Activated T-cell treated with anti-CD3 and anti-CD28 coated beads for 4 hours (primary cell): ENCODE measurements at places on chromosomes 11 and 22.

DNA sequence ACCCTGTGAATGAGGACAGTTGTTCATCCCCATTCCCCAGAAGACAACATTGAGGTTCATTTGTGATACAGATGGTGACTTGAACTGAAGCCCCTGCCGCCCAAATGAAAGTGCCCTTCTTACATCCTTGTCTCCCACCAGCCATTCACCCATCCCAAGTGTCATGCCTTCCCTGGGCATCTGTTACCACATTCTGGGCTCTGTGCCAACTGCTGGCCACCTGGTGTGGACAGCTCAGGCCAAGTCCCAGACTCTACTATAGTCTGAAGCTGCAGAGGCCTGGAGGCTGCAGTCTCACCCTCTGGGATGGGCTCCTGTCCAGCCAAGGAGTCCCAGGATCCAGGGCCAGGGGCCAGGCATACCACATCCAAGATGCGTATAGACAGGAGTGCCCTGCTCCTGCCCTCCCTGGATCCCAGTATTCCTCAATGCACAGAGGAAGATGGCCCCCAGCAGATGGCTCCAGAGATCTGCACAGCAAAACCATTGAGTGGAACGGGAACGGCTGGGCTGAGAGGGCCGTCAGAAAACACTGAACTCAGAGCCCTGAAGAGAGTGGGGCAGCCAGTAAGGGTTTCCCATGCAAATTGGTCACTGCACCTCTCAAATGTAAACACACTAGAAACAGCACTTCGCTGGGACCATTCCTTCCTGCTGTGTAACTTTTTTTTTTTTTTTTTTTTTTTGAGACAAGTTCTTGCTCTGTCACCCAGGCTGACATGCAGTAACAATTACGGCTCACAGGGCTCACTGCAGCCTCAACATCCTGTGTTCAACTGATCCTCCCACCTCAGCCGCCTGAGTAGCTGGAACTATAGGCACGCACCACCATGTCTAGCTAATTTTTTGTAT is 22.8 kb downstream of the ARRB1 start:
- DNase-seq: peak; percentile 30

- no peak for DNase-seq
Observed at GRCh38 chr22:25940479-25940878, 198.5 kb downstream of the MYO18B start.

GRCh38 chr11:29312812-29313211 is 704.0 kb downstream of the KCNA4 start:
- DNase-seq: no peak

- DNase-seq: no peak
Observed at GRCh38 chr11:71086687-71087258, 165.6 kb downstream of the SHANK2 start.

- no peak for DNase-seq
Observed at GRCh38 chr11:69791276-69792180, 16.4 kb upstream of the FGF4 start.

GRCh38 chr22:29704528-29705285 is 15.1 kb upstream of the CABP7 start:
- DNase-seq: no peak

DNA sequence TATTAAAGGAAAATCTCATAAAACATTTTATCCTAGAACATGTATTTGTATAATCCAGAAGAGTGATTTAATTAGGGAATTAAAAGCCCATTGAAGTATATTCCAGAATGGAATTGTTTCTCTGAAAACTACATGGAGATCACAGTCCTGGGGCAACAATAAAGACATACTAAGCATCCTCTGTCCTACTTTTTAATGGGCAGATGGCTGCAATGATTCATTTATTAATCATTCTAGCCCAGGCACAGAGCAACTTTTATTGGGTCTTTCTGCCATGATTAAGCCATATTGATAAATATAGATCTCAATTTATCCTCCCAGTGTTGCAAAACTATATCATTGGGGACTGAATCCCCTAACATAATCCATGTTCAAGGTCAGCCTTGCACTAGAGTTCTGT is 22.0 kb downstream of the FAM181B start:
- no peak for DNase-seq

DNA sequence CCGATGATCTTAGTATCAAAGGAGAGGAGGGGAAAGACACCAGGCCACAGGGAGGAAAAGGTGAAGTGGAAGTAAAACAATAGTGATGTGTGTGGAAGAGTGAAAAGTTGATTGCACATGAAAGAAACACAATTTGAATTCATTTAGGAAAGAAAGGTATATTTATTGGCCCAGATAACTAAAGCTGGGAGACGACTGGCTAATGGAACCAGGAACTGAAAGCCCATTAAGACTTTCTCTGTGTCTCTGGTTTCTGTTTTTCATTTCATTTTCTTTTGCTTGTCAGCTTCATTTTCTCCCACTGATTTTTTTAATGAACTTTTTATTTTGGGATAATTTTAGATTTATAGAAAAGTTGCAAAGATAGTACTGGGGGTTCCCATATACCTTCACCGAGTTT is 5.1 kb upstream of the DCHS1 start:
- DNase-seq: no peak

DNA sequence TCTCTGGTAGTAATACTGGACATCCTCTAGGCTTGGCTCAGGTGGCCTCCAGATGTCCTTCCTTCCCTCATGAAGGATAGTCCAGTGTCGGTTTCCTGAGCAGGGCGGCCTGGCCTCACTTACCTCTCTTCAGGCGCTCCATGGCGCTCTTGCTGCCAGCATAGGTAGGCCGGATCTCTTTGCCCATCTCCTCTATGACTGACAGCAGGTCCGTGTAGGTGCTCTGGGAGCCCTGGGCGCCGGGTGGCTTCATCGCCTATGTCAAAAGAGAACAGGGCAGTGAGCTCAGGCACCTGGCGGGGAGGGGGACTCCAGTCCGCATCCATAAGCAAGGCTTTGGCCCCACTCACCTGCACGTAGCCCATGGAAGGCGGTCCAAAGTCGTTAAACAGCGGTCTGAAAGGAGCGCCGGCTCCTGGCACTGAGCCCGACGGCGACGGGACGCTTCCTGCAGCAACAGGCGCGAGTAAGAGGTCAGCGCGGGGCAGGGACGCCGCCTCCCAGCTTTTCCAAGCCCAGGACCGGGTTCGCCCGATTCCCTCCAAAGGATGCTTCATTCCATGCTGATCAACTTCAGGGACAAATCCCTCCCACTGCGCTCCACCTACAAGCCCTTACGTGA is 609 bp downstream of the CDK2AP2 start:
- no peak for DNase-seq

- no peak for DNase-seq
Observed at GRCh38 chr11:120539667-120540369, 28.3 kb downstream of the GRIK4 start.

- no peak for DNase-seq
Observed at GRCh38 chr11:118819334-118820024, 28.5 kb upstream of the DDX6 start.

DNA sequence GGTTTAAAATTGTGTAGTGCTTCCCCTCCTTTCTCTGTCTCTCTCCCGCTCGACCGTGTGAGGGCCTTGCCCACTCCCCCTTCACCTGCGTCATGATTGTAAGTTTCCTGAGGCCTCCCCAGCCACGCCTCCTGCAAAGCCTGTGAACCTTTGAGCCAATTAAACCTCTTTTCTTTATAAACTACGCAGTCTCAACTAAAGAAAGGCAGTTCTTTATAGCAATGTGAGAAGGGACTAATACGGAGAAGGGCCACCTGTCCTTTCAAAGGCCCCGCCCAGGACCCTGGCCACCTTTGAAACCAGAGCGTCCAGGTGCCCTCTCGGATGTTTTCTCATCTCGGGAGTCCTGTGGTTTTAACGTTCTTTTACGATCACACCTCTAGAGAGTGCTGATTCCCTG is 741.5 kb downstream of the BRD1 start:
- no peak for DNase-seq

- no peak for DNase-seq
Observed at GRCh38 chr11:97544431-97544830, 1154.6 kb downstream of the JRKL start.

- no peak for DNase-seq
Observed at GRCh38 chr11:116865696-116866095, 28.3 kb upstream of the APOA1 start.

GRCh38 chr11:7892840-7893254 is 38.2 kb downstream of the OR10A6 start:
- no peak for DNase-seq

GRCh38 chr11:84924154-84924692 is 702.9 kb downstream of the DLG2 start:
- DNase-seq: no peak

GRCh38 chr11:96145163-96145585 is 197.8 kb downstream of the MAML2 start:
- DNase-seq: no peak

DNA sequence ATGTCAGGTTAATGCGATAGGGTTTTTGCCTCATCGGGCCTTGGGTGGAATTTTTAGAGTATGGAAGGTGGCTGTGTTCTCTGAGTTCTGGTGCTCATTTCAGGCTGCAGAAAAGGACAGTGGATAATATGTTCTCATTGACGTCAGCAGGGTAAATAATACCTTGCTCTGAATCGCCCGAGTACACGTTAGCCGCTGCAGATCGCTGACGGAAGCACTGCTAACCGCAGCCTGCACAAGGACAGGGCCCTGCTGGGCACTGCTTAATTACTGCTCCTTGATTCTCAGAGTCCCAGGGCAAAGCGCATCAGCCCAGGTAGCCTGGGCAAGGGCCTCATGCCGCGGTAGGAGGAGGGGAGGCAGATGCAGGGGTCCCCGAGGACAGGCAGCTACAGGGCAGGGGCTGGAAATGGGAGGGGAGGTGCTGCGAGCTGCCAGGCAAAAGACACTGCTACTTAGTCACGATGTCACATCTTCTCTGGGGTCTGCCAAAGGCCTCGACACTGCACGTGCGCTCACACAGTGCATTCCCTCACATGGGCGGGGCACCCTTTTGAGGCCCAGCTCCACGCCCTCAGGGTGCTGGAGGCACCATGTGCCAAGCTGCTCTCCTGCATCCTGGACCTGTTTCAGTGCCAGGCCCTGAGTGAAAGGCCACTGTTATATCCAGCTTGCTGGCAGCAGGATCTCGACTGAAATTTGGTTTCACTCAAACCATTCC is 35.2 kb downstream of the PPP2R1B start:
- DNase-seq: no peak

DNA sequence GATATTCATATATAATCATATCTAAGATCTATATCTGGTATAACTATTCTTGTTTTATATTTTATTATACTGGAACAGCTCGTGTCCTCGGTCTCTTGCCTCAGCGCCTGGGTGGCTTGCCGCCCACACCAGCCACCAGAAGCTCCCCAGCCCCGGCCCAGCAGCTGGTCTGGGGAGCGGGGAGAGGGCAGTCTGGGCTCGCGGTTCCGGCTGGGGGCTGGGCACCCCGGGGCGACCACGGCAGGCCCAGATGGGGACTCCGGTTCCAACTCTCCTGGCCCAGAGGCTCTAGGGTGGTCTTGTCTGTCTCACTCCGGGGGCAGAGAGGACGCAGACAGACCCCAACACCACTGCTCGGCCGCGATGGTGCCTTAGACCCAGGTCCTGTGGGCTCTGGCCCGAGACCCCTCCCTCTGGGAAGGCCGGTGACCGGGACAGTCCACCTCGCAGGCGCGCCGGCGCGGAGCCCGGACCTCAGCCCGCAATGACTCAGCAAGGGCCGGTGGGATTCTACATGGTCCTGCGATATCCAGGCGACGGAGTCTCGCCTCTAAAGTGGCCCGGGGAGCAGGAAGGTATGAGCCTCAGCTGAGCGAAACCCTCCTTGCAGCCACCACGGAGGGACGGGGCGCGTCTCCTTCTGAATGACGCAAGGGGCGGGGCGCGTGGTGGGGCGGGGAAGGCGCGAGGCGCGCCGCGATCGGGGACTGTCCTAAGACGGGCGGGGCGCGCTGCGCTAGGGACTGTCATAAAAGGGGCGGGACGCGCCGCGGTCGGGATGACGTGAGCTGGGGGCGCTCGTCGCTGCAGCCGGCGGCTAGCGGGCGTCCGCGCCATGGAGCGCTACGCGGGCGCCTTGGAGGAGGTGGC is at the start of gene DGCR6:
DGCR6 (plus strand) TSS at position 781 of the 870 bp plus-strand sequence; CDS start at position 836, 55 bp downstream.
- no peak for DNase-seq

GRCh38 chr11:129992161-129992944 is 10.3 kb downstream of the PRDM10 start:
- peak; percentile 32 for DNase-seq

DNA sequence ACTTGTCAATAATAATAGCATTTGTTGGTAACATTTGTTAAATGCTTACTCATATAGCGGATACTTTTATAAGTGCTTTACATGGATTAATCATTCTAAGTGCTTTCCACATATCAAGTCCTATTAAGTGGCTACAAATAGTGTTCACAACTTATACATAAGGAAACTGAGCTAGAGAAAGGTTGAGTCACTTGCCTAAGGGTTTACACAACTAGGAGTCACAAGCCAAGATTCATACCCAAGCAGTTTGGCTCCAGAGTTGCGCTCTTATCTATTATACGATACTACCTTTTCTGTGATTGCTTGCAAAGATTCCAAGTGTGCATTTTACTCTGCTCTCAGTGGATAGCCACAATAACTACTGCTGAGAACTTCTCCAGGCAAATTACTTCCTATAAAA is 215.9 kb upstream of the CCDC90B start:
- no peak for DNase-seq

- DNase-seq: no peak
Observed at GRCh38 chr11:90661233-90661632, 438.4 kb upstream of the CHORDC1 start.

GRCh38 chr22:48099671-48100070 is 1337.2 kb downstream of the TBC1D22A start:
- no peak for DNase-seq

- no peak for DNase-seq
Observed at GRCh38 chr11:79430280-79430679, 10.6 kb downstream of the TENM4 start.

DNA sequence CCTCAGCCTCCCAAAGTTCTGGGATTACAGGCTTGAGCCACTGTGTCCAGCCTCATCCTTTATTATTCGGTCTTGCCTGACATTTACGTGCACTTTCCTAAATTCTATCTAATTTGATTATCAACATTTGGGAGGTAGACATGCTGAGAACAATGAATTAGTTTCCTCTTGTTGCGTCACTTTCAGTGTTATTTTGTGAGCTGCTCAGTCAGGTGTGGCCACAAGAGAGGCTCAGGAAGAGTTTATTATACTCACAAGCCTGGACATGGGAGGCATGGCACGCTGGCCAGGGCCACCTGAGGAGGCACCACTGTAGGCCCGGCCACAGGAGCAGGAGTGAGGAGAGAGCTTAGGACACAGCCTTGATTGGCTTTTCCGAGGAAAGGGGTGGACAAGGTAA is 59.7 kb upstream of the RBFOX2 start:
- no peak for DNase-seq

- DNase-seq: peak; percentile 24
Observed at GRCh38 chr11:61971248-61972111, 4.0 kb upstream of the FTH1 start.

DNA sequence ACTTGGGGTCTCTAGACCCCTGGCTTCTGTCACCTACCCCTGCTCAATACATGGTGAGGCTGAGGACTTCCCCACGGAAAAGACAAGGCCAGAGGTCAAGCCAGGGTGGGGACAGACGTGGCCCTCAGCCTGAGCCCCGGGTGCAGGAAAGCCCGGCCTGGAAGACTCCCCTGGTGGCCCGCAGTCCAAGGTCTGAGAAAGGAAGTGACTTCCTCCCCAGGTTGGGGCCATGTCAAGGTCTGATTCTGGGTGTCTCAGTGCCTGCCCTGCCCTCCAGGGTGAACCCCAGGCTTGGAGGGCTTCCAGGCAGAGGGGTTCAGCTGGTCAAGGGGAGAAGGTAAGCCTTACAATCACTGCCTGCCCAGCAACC is 3.9 kb downstream of the CTSD start:
- DNase-seq: no peak

GRCh38 chr11:27330633-27331270 is 32.3 kb downstream of the CCDC34 start:
- no peak for DNase-seq

- DNase-seq: no peak
Observed at GRCh38 chr11:112961146-112961668, at the start of gene NCAM1. Gene NCAM1, plus strand, starts transcription at chr11:112961420.

GRCh38 chr11:12356944-12357655 is 20.3 kb upstream of the PARVA start:
- DNase-seq: no peak
